ENCODE measurements at places on chromosomes 11 and 22. TPM values are rescaled to one million over a fixed set of nuclear protein-coding genes. Genes with fewer than 3 reads are reported as not detected.

DNA sequence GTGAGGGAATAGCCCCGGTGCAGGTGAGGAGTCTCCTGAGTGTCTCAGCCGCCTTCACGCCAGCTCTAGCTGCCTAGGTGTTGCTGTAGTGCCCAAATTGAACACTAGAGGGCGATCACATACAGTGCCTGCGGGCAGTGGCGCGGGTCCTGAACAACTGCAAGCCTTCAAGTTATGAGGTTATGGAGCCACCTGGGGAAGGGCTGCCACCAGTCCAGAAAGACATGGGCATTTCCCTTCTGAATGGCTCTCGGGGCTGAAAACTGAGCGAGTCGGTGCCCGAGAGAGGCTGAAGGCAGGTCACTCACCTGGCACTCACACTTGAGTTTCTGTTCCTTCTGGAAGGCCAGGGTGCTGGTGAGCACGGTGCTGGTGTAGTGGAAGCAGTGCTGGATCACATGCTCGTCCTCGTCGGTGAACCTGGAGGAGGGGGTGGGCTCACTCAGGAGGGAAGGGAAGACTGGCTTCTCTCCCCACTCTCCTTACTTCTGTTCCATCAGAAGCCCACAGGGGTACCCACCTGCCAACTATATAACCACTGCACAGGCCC is 88.4 kb downstream of the PDE2A start:
- peak; percentile 69 for DNase-seq

DNA sequence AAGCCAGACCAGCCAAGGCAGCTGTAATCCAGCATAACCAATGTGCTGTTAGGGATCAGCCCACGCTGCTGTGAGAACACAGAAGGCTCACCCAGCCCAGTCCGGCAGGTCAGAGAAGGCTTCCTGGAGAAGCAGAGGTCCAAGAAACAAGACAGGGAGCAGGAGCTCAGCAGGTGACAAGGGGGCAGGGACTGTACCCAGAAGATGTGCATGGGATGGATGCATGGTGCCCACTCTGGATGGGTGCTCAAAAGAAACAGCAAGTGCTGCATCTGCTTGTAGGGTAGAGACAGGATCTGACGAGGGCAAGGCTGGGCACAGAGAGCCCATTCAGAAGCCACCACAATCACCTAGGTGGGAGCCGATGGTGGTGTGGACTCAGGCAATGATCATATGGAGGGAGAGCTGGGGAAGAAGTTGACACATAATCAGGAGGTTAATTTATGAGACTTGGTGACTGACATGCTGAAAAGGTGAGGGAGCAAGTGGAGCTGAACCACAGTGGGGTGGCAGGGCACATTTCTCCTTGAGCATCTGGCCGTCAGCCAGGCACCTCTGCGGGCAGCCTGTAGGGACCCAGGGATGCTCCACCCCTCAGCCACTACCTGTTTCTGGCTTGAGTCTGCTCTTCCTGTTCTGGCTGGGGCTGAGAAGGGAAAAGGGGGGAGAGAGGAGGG is 102.3 kb upstream of the DRD2 start:
- no peak for DNase-seq

DNA sequence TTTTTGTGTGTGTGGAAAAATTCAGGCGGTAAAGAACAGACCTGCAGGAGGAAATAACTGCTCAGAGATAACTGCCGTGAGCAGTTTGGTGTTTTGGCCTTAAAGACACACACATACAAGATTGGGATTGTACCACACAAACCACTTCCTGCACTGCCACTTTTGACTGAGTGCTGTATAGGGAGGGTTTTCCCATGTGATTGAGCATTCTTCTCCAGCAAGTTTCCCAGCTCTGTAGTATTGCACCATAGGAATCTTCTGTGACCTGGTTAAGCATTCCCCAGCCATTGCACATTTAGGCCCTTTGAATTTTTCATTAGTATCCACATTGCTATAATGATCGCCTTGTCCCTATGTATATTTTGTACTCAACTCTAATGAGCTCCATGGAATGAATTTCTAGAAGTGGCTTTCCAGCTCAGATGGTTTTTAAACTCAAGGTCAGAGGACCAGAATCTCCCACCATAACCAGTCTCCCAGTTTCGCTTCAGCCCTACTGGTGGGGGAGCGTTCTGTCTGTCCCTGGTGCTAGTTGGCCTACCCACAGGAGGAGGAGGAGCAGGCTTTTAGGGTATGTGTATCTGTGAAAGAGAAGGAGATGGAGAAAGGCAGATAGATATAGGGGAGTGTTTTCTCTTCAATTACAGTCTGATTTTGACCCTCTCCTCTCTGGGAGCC is 9.3 kb downstream of the CD82 start:
- DNase-seq = no peak

GRCh38 chr11:74870485-74870884 is 78.4 kb downstream of the XRRA1 start:
- peak; percentile 49 for DNase-seq

GRCh38 chr11:85800595-85801342 is 10.2 kb downstream of the SYTL2 start:
- no peak for DNase-seq

DNA sequence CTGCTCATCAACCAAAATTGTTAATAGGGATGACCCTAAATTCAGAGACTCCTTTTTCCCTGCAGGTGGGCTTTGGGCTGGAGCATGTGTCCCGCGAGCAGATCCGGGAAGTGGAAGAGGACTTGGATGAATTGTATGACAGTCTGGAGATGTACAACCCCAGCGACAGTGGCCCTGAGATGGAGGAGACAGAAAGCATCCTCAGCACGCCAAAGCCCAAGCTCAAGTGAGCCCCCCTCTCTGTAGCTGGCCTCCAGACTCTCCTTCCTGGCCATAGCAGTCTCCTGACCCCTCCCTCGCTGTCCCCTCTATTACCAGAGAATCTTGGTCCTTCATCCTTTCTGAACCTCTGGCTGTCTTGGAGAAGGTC is 47.9 kb upstream of the RAB1B start:
- DNase-seq = no peak

GRCh38 chr11:77506857-77507256 is 33.0 kb upstream of the PAK1 start:
- peak; percentile 81 for DNase-seq

DNA sequence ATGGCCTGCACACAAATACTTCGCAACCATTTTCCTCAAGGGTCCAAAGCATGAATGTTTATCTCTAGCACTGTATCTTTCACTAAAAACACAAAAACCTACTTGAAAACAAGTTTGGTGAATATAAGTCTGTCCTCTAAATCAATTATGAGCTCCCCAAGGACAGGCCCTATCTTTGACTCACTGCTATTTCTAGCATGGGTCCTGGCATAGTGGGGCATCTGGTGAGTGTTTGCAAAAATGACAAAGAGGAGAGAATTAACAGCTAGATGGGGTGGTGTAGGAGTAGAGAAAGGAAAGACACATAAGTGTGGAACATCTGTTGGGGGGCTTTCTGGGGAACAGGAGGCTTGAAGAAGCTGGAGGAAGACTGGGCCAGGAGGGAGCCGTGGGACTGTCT is 74.0 kb upstream of the PHOX2A start:
- DNase-seq = no peak

The NLRP6 gene
- total RNA-seq = not detected
